ENCODE measurements at places on chromosomes 1 and 21. TPM values are rescaled to one million over a fixed set of nuclear protein-coding genes. Genes with fewer than 3 reads are reported as not detected.

The NFIA gene
- 31.3 TPM for total RNA-seq

The PRKCZ gene
- 4.2 TPM for total RNA-seq

The CFHR4 gene
- total RNA-seq, result not detected

The ADCY10 gene
- total RNA-seq, result under 0.01 TPM

The DAB1 gene
- total RNA-seq, result 1.6 TPM
